ENCODE measurements at places on chromosomes 1 and 21.

DNA sequence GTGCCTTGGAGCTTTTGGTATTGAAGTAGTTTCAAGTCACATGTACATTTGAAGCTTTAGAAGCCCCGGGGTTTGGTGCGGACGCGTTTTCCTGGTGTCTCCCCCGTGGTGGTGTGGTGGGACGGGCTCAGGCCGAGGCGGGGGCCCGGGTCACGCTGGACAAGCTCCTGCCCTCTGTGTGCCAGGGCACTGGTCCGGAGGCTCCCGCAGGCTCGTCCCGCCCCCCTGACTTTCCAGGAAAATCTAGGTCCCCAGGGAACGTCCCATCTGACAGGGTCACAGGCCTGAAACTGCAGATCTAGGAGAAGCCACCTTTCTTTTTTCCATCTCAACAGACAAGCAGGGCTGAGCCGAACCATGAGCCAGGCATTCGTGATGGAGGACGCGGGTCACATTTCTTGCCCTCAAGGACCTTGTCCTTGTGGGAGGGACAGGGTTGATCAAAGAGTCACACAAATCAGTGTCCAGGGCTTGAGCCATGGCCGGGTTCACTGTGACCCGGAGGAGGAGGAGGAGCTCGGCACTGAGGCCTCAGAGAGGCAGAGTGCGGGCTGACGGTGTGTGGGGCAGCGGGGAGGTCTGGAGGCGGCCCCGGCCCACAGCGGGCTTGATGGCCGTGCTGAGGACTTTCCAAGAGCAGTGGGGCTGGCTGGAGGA is 1.6 kb downstream of the DMRTB1 start:
- no peak for DNase-seq

DNA sequence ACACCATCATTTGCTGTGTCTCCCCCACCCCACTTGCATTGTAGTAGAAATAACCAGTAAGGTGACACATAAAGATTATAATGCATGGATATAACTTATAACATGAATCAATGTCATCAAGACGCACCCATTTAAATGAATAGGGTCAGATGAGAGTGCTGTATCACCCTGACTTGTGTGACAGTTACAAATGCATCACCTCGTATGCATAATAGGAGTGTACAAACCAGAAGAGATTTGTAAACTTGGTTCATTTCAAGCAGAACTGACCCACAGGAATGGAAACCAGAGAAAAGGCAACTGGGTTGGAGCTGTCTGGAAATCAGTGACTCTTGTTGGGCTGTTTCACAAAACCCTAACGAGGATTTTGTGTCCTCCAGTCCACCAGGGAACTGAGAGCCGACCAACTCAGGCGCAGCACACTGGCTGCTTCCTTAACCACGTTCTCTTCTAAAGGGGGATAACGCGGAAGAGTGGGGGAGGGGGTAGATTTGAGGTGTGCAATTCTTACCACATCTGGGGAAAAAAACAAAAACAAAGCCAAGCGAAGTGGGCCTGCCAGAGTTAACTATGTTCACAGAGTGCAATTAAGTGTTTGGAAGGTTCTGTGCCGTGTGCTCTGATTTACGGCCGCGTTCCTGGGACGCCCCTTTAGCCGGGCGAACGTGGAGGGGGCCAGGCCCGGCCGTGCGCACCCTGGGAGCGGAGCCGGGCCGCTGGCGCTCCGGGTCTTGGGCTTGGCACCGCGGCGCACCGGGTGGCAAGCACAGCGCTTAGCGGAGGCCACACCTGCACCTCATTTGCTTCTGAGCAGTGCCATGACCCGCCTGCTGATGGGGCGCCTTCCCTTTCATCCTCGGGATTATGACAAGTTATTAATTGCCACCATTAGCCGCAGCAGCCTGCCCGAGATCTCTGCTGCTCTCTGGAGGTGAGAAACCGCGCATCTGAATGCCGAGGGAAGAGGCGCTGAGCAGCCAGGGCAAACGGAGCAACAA is 248.8 kb upstream of the FOXD3 start:
- DNase-seq = peak; percentile 39

- no peak for DNase-seq
Observed at GRCh38 chr1:28865997-28866650, 48.2 kb upstream of the EPB41 start.

DNA sequence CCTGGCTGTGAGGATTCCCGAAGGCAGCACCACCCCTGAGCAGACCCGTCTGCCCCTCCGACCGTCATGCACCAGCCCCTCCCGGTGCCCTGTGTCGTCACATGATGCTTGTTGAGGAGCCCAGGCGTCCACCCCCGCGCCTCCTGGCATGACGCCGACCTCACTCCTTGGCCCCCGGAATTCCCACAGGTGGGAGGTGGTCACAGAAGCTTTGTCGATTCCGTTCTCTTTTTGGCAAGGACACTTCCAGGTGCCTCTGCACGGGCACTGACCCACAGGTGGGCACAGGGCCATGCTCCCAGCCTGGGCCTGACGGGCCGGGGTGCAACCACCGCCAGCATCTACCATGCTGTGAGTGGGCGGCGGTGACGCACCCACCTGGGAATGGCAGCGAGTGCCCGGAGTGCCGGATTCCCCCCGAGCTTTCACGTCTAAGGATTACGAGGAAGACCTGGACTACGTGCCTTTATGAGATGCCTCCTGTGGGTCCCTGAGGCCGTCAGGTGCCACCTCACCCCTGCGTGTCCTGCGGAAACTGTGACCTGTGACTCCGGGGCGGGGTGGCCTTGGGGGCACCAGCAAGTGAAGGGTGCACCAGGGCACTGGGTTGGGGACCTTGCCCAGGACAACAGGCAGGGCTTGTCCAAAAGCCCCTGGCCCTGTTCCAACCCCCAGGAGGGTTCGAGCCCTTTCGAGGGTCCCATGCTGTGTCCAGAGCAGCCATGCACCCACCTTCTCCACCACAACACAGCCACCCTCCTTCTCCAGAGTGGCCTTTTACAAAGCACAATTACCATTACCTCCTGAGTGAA is 31.4 kb upstream of the COL6A1 start:
- DNase-seq = no peak

DNA sequence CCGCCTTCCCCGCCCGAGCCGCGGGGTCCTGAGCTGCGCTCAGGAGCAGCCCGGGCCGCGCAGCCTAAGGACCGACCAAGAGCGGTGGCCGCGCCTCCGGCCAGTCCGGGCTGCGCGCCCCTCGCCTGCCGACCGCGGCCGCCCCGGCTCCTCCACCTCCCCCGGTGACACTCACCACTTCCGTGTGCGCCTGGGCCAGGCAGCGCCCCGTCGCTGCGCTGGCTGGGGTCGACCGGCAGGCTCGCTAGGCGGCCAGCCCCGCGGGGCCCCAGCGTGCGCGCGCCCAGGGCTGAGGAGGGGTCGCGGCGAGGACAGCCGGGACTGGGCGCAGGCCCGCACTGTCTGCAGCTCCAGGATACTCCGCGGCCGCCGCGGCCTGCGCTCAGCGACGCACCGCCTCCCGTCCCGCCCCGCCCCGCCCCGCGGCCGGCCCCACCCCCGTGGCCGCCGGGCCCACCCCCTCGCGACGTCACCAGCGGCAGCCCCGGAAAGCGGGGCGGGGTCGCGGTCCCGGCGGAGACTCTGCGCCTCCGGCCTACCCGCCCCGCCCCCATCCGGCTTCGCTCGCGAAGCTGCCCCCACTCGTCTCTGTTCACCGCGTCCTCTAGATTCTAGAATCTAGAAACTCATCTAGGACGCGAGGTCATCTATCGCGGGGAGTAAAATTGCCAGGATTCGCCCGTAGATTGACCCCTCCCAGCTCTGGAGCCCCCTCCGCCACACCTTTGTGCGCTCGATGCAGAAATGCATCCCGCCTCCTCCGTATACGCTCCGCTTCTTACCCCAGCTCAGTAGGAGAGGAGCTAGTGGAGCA is at the start of gene JAK1:
JAK1 (minus strand) TSS at position 392 of the 814 bp plus-strand sequence. CDS start 80,285 bp downstream, outside the sequence.
- peak; percentile 89 for DNase-seq

GRCh38 chr1:22039594-22040285 is 12.8 kb upstream of the CDC42 start:
- no peak for DNase-seq

GRCh38 chr1:215005656-215006345 is 76.7 kb upstream of the KCNK2 start:
- DNase-seq = no peak

GRCh38 chr1:226420328-226420727 is 12.4 kb upstream of the PARP1 start:
- DNase-seq = no peak

- no peak for DNase-seq
Observed at GRCh38 chr1:59025898-59026426, 242.1 kb upstream of the JUN start.
